ENCODE measurements at places on chromosomes 3 and 15.

DNA sequence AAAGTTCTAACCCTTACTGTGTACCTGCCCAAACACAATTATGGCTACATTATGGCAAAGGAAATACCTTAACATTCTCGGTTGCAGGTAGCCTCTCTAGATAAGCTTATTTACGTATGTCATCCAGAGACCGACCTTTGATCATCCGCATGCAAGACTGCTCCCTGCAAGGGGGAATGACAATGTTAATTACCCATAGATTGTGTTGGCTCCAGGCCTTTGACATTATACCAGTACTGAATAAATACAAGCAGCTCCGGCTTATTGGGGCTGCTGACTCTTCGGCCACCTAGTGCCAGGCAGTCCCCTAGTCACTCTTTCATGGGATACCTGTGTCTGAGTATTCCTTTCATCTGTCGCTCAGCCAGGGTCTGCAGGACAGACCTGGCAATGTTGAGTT, 223.5 kb downstream of the DTWD1 start:
- DNase-seq: no peak

- no peak for DNase-seq
These were observed 228.9 kb downstream of the SNRPN start for GRCh38 chr15:25183581-25184251.

GRCh38 chr3:135261916-135262315, 466.9 kb downstream of the EPHB1 start:
- no peak for DNase-seq

GRCh38 chr15:90915808-90916440, 12.8 kb downstream of the MAN2A2 start:
- no peak for DNase-seq

GRCh38 chr3:14678015-14678503, 3.1 kb downstream of the C3orf20 start:
- no peak for DNase-seq

DNA sequence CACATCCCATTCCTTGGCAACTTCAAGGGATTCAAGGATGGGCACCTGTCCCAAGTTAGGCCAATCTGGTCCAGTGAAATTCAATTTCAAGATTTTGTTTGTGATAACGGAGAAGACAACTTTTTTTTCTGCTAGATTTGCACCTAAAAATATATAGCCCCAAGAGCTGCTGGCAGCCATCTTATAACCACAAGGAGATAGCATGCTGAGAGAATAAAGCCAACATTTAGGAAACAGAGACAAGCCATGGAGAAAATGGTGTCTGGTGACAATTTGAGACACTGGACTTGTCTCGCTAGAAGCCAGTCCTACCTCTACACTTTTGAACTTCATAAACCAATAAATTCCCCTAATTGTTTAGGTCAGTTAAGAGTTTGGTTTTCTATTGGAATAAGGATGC, 5.4 kb downstream of the PARL start:
- no peak for DNase-seq

GRCh38 chr3:71416876-71417275, 166.7 kb downstream of the FOXP1 start:
- no peak for DNase-seq
